ENCODE measurements at places on chromosomes 7 and 10.

- peak overlapping the region; percentile 74 for H3K27ac ChIP-seq
- DNase-seq: peak; percentile 90
- H3K36me3 ChIP-seq: no peaks in the 10 kb centered on the region
- H3K4me3 ChIP-seq: no peak overlapping the region
Measured at GRCh38 chr7:17041324-17041723, 159.5 kb upstream of the AGR3 start.

- no peaks in the 10 kb centered on the region for H3K4me1 ChIP-seq
- no peak overlapping the region for H3K27ac ChIP-seq
- no peak overlapping the region for H3K4me3 ChIP-seq
- no peaks in the 10 kb centered on the region for H3K36me3 ChIP-seq
Measured at GRCh38 chr7:143008007-143008901, 18.7 kb downstream of the OR9A2 start.

DNA sequence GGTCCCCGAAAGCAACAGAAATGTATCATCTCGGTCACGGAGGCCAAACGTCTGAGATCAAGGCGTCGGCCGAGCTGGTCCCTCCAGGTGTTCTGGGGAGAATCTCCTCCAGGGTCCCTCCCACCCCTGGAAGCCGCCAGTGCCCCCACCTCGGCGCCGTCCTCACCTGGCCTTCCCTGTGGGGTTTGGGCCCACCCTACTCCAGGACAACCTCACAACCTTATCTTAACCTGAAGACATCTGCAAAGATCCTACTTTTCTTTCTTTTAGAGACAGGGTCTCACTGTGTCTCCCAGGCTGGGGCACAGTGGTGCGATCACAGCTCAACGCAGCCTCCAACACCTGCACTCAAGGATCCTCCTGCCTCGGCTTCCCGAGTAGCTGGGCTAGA lies 33.4 kb downstream of the ADAP1 start:
- H3K27me3 ChIP-seq: no peaks in the 10 kb centered on the region
- H3K4me1 ChIP-seq: peaks cover 2% of the 10 kb centered on the region
- no peaks in the 10 kb centered on the region for H3K36me3 ChIP-seq
- DNase-seq: no peak
- no peak overlapping the region for H3K27ac ChIP-seq
- no peak overlapping the region for H3K4me3 ChIP-seq

DNA sequence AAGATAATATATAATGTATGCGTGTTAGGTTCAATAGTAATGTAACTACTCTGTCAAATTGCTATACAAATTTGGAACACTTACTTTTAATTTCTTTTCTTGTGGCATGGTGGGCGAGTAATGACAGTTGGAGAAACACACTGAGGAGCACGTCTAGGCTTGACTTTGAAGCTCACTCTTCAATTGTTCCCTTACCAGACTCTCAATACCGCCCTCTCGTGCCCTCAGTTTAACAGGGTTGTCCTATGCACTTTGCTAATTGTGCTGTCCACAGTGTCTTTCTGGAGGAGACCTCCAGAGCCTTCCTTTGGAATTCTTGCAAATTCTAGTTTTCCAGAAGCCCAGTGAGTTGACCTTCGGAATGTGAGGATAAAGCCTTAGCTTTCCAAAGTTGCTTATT lies 107.2 kb upstream of the RELN start:
- no peak overlapping the region for H3K4me3 ChIP-seq
- H3K36me3 ChIP-seq: no peaks in the 10 kb centered on the region
- no peaks in the 10 kb centered on the region for H3K4me1 ChIP-seq
- H3K27ac ChIP-seq: no peak overlapping the region
- peak; percentile 1 for DNase-seq
- H3K27me3 ChIP-seq: no peaks in the 10 kb centered on the region

DNA sequence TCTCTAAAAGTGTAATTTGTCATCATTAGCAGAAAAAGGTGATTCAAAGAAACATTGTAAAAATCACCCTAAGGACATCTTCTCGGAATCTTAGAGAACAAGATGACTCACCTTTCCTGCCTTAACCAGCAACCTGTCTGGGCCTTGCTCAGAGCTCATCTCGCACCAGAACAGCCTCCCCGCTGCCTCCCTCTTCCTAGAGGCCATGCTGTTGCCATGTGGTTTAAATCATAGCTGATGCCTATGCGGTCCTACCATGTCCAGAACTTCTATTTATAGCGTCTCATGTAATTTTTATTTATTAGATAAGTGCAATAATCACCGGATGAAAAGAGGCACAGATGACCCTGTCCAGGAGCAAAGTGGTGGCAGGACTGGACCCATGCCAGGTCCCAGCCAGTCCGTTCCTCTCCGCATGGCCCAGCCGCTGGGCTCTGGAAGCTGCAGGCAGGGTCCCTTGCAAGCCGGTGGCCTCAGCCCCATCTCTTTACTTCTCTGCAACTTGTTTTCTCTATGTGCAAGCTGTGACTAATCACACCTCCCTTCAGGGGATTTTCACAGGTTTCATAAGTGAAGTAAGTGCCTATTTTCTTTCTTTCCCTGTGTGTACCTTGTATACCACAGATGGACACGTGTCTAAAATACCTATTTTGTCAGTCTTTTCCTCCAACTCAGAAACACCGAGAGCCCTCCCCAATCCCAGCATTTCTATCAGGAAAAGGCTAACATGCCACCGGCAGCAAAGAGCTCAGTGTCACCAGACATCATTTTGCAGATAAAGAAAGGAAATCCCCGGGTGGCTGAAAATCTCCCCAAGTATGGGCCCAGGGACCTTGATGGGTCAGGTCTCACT lies 27.1 kb downstream of the KLF6 start:
- H3K27me3 ChIP-seq: no peaks in the 10 kb centered on the region
- H3K4me3 ChIP-seq: no peak overlapping the region
- H3K27ac ChIP-seq: no peak overlapping the region
- H3K4me1 ChIP-seq: no peaks in the 10 kb centered on the region

- no peaks in the 10 kb centered on the region for H3K36me3 ChIP-seq
- no peak overlapping the region for H3K27ac ChIP-seq
- peak; percentile 80 for DNase-seq
Measured at GRCh38 chr7:55546814-55547213, 25.5 kb downstream of the VOPP1 start.
